ENCODE measurements at places on chromosomes 2 and 18. TPM values are rescaled to one million over a fixed set of nuclear protein-coding genes. Genes with fewer than 3 reads are reported as not detected.

Gene TBC1D8
- 20.0 TPM for total RNA-seq

Gene ARHGAP25
- 7.4 TPM for total RNA-seq

Gene KIAA1328
- 18.7 TPM for total RNA-seq

Gene CKAP2L
- 4.3 TPM for total RNA-seq

Gene GCG
- not detected for total RNA-seq

Gene B4GALT6
- 3.4 TPM for total RNA-seq

Gene CSRNP3
- total RNA-seq: 0.57 TPM

Gene HNMT
- 5.9 TPM for total RNA-seq

Gene LYPD1
- 0.57 TPM for total RNA-seq

Gene ITGA4
- 1.6 TPM for total RNA-seq

Gene MAP3K19
- total RNA-seq: not detected

Gene TMEM247
- not detected for total RNA-seq

Gene CD8B2
- total RNA-seq: not detected

Gene CHST10
- total RNA-seq: 0.83 TPM

Gene COL4A3
- total RNA-seq: 0.26 TPM

Gene MC2R
- not detected for total RNA-seq

All from esophagus squamous epithelium (tissue), 5 donors.